ENCODE measurements at places on chromosomes 3 and 15.

- peak; percentile 43 for DNase-seq
Measured at GRCh38 chr3:141336672-141337522, 31.4 kb upstream of the ZBTB38 start.

GRCh38 chr15:69055251-69055650 lies 40.8 kb downstream of the NOX5 start:
- DNase-seq = no peak

GRCh38 chr3:66565301-66565700 lies 64.5 kb upstream of the LRIG1 start:
- no peak for DNase-seq

DNA sequence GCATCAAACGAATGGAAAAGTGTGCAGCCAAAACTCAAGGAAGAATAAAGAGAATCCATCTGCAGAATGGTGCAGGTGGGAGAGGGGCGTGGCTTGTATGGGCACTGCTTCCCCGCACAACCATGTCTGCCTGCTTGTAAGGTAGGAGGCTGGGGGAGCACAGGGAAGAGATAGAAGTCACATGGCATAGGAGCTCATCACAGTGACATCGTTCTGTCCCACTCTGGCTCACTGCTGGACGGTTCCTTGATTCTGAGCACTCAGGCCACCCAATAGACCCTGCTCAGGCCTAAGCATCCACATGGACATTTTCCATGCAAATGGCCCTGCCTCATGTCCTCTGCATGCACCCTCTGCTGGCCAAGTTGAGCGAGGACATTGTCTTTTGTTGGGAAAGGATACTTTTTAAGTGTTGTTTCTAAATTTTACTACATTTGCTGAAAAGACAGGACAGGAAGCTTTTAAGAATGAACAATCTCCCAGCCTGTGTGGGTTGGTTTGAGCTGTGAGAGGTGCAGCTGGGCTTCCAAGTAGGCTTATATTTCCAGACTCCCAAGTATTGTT lies 3.1 kb downstream of the MYLK start:
- peak; percentile 14 for DNase-seq

DNA sequence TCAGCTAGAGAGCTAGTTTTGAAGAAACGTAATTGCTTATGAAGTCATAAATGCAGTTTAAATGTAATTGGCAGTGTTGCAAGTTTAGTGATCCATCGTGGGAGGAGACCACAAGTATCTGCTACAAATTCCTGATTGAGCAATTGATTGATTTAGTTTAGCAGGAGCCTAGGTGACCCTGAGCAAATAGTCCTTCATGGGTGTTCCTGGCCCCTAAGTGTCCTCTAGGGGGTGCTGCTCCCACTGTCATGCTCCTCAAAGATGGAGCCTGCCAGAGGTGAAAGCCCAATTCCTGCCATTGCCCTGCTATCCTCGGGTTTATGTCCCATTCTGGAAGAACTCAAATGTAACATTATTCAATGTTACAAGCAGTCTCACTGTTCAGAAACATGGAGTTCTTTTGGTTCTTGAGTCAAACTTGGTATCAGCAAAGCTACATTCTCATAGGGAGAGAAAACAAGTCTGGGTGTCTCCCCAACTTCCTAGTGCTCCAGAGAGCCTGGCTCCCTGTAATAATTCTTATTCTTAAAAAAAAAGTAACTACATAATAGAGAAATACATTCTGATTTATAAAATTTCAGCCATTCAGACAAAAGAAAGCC lies 29.8 kb upstream of the SENP5 start:
- DNase-seq = peak; percentile 78

DNA sequence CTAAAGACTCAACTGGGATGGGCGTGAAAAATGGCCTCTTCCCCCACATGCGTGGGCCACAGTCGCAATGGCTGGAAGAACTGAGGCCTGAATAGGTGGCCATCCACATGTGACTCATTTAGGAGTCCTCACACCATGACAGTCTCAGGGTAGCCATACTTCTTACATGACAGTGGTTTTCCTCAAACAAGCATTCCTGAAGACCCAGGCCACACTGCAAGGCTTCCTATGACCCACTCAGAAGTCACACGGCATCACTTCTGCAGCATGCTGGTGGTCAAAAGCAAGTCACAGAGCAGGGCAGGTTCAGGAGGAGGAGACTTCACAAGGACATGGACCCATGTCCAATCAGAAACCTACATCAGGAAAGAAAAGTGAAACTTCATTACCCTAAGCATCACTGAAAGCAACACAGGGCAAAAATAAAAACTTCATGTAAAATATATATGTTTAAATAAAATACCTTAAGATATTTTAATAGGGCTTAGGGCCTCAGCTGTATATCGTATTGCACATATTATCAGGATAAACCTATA lies 257.1 kb downstream of the OPA1 start:
- DNase-seq = no peak

GRCh38 chr3:149572796-149573414 lies 84.9 kb downstream of the WWTR1 start:
- no peak for DNase-seq

DNA sequence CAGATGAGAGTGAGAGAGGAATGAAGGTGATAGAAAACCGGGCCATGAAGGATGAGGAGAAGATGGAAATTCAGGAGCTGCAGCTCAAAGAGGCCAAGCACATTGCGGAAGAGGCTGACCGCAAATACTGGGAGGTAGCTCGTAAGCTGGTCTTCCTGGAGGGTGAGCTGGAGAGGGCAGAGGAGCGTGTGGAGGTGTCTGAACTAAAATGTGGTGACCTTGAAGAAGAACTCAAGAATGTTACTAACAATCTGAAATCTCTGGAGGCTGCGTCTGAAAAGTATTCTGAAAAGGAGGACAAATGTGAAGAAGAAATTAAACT lies 88.9 kb downstream of the EOMES start:
- peak; percentile 72 for DNase-seq

DNA sequence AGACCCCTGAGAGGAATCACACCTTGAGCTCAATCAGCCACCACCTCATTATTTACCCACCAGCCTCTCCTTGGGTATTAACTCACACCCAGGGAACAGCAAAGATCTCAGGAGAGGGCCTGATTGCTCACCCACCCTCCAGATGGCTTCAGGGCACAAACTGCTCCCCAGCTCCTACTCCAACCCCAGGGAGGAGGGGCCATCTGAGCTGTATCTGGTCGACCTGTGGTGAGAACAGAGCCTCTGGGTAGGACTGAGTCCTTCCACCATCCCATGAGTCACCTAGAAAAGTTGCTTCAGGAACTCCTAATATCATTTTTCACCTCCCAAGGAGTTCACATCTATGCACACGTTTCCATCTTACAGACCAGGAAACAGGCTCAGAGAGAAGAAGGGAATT lies 44.8 kb upstream of the HES1 start:
- peak; percentile 61 for DNase-seq

DNA sequence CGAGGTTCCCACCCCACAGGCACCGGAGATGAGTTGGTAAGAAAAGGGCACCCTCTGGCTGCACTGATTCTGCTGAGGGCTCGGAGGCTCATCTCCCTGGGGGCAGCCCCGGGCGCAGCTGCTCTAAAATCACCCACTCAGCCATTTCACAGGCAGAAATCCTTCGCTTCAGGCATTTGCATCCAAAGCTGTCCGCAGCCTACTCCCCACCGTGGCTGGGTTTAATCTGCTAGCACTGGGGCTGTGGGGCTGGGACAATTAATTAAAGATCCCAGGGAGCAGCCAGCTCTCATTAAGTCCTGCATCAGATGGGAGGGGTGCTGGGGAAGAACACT lies 104.3 kb upstream of the PRR20G start:
- no peak for DNase-seq

- DNase-seq = no peak
Measured at GRCh38 chr3:14304101-14305045, 98.0 kb upstream of the SLC6A6 start.
